H9 (cell line): ENCODE measurements at places on chromosomes 7 and 10. TPM values are rescaled to one million over a fixed set of nuclear protein-coding genes. Genes with fewer than 3 reads are reported as not detected.

DNA sequence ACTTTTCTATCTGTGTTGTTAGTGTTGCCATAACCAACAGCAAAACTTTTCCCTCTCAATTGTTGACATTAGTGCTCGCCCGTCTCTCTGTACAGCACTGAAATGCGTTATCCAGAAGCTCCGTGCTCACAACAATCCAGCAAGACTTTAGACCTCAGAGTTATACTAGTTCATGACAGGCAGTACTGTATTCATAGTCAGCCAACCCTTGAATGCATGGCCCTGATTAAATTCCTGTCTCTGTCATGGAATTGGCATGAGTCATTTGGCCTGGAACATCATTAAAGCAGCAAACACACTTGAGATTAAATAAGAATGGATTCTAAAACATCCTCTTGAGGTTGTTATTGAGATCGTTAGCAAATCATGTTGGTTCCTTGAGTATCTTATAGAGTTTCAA is 405.5 kb upstream of the C7orf33 start:
- DNase-seq, result no peak

GRCh38 chr10:123852411-123852951 is 39.1 kb downstream of the CPXM2 start:
- no peak for DNase-seq

DNA sequence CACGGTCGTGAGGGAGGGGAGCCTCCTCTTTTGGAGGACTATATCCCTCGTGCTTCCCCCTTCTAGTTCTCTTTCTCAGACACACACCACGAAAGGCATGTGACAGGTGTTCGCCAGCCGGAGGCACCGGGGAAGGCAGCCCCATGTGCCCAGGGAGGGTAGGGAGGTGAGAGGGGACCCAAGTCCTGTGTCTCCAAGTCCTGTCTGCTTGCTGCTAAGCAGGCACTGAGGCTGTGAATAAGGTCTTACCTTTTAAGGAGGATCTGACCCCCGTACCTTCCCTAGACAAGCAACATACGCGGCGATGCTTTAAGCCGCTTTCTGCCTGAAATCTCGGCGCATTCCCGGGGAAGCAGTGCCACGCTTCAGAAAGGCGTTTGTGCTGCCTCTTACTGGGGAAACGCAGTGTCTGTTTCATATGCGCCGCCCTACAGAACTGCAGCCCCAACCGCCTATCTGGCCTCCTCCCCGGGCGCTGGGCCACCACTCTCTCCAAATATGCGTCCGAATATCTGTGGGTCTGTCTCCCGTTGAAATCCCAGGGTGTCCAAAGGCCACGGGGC is 770 bp downstream of the PLXNA4 start:
- peak; percentile 59 for DNase-seq

DNA sequence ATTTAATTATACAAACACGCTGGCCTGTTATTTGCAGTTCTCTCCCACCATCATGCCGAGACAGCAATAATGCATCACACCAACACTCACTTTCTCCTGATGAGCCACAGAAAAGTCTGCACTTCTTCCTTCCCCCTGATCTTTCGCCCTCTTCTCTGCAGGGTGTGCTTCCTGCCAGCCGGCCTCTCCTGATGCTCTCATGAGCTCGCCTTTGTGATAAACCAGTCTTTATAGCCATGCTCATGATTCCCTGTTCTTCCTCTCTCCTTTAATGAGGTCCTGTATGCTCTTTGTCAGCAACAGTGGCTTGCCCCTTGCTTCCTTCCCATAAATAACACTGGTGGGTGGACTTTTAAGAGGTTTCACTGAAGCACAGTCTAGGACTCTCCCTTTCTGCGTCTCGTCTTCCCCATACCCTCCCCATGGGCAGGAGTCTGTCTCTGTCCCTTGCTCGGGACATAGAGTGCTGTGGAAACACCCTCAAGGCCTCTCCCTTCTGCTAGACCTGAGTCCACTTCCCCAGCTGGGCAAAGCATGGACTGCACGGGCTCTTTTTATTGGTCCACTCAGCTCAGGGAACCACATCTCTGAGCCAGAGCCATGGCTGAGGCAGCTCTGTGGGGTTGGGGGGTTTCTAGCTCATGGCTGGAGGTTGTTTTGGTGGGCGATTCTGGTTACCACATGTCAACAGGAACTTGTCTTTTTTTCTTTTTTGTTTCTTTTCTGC is 133.9 kb downstream of the C10orf105 start:
- DNase-seq, result no peak

DNA sequence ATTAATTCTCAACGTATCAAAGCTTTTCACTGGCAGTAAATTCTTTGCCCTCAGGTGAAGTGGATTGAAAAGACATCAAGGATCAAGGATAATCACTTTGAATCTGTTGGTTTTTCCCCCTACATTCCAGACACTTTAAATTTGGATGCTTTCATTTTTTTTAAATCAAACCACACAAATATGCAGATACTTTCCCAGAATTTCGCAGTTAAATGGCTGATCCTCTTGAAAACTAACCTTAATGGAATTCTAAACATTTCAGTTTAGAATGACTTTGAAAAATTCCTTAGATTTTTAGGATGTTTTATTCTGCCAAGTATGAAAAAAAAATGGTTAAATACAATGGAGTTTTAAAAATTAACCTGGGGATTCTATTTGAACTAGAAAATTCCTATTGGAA is 325.9 kb downstream of the GFRA1 start:
- DNase-seq, result no peak

GRCh38 chr10:69957886-69958555 is 94.6 kb upstream of the MACROH2A2 start:
- peak; percentile 59 for DNase-seq

DNA sequence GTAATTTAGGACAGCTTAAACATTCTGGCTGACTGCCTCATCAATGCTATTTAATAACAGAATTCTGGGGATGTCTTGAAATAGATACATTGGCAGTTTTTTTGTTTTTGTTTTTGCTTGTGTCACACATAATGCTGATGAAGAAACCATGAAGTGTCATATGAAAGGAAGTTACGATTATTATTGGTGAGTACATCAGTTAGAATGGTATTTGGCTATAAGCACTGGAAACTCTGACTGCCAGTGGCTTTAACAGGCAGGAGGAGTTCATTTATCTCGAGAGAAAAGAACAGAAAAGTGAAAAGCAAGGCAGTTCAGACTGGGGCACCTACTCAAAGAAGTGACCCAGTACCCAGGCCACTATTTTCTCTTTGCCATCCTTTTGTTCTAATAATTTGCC is 18.1 kb downstream of the LSM8 start:
- no peak for DNase-seq

DNA sequence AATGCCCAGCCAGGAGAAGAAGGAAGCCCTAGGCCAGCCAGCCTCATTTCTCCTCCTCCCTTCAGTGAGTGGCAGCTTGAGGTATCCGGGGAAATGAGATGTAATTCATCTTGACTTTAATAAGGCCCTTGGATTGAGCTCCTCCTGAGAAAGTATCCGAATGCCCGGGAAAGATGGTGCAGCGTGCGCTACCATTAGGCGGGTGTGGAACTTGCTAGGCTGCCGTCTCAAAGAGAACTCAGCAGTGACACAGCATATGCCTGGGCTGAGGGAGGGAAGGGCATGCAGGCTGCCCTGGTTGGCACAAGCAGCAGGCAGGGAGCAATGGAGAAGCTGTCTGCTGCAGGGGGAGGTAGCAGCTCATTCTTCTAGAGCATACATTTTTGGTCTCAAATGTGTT is 659.8 kb upstream of the FOXK1 start:
- no peak for DNase-seq

- no peak for DNase-seq
Measured at GRCh38 chr7:38211940-38212339, 33.9 kb downstream of the STARD3NL start.

DNA sequence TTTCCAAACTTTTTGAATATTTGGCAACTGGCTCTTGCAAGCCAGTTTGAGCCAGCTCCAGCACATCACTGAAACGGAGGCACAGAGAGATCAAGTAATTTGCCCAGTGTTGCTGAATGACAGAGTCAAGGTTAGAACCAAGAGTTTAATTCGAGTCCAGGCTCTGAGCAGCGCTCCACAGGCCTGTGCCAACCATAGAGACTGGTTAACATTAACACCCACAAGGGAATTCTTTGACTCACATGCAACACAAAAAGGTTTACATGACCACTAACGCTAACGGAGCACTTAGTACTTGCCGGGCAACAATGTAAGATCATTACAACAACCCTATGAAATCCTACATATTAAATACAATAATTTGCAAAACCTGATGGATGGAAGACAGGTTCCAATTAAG is 1.5 kb downstream of the RGS10 start:
- no peak for DNase-seq

DNA sequence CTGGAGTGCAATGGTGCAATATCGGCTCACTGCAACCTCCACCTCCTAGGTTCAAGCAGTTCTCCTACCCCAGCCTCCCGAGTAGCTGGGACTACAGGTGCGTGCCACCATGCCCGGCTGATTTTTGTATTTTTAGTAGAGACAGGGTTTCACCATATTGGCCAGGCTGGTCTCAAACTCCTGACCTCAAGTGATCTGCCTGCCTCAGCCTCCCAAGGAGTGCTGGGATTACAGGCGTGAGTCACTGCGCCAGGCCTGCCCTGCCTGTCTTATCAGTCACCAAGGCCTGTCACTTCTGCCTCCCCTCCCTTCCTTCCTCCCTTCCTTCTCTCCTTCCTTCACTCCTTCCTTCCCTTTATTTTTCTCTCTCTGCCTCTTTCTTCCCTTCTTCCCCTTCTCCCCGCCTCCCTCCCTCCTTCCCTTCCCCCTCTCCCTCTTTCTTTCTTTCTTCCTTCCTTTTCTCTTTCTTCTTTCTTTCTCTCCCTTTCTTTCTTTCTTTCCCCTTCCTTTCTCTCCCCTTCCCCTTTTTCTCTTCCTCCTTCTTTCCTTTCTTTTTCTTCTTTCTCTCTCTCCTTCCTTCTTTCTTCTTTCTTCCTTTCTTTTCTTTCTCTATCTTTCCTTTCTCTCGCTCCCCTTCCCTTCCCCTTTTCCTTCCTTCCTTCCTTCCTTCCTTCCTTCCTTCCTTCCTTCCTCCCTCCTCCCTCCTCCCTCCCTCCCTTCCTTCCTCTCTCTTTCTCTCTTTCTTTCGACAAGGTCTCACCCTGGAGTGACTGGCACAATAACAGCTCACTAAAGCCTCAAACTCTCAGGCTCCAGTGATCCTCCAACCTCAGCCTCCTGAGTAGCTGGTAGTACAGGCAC is 3.1 kb upstream of the ST7 start:
- DNase-seq, result no peak

DNA sequence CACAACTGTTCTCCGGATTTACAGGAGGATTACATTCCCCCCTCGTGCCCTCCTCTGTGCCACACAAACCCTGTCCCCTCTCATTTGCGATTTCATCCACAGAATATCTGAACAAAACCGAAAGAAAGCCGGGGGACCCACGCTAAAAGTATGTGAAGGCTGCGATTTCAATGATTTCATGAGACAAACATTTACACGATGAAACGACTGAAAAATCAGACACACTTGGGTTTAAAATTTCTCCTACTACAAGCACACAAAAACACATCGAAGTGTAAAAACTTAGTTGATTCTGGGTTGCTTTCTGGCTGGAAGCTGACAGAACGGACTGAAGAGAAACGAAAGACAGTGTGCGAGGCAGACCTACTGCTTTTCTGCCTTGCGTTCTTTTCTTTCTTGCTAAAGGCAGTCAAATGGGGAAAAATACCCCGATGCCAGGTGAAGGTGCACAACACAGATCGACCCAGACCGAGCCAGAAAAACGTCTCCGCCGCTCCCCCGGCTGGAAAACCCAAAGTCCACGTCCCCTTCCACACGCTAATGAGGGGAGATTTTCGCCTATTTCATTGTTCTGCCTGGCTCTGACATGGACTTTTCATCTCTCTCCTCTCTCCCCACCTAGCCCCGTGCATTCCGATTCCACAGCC is 1.2 kb downstream of the HIPK2 start:
- no peak for DNase-seq

DNA sequence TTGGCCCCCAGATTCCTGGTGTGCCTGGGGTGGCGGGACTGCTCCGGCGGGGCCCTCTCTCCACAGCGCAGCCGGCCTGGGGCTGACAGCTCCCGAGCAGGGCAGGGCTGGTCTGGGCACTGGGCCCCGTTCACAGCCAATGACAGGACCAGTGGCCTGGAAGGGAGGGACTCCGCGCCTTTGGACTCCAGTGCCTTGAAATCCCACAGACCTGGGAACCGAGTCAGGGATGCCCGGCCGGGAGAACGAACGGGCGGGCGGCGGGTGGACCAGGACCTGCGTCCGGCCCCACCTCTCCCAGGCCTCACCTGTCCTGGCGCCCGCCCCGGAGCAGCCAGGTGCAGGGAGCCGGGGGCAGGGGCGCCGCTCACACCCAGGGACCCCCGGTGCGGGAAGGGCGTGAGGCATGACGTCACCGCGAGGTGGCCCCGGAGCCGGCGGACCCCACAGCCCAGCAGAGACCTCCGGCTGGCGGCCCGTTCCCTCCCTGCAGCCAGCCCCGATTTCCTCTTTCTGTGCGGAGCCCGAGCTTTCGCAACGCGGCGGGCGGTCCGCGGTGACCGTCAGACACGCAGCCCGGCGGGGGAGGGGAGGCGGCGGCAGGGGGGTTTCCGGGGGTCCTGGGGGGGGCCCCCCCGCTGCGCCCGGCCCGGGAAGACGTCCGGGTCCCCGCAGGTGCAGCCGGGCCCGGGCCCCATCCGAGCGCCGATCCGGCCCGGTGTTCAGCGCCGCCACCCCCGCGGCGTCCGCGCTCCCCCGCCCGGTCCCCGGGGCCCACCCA is 743 bp downstream of the ADAP1 start:
- DNase-seq, result peak; percentile 69

- DNase-seq, result peak; percentile 51
Measured at GRCh38 chr7:145692237-145692950, 424.2 kb upstream of the CNTNAP2 start.

- DNase-seq, result no peak
Measured at GRCh38 chr10:17199351-17199804, 2.1 kb downstream of the TRDMT1 start.

GRCh38 chr10:124003481-124003870 is 89.9 kb downstream of the CHST15 start:
- DNase-seq, result no peak

DNA sequence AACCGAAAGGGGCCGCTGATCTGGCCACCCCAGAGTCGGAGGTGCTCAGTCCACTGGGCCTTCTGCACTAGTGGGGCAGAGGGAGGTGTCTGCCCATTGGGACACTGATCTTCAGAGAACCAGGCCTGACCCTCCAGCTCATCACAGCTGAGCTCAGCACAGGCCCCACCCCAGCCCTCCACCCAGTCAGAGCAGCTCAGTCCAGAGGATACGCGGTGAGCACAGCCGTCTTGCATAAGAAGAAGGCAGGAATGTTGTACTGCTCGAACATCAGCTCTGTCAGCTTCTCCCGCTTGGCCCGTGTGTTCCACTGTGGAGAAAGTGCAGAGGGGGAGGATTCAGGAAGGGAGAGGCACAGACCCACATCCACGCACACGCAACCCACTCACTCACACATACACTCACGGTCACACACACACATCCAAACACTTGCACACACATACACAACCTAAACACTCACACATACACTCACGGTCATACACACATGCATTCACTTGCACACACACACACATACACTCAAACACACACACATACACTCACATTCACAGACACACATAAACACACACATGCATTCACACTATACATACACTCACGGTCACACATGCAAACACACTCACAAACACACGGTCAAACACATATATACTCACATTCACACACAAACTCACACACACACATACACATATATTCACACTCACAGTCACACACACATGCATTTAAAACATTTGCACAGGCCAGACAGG is 6.3 kb downstream of the ACTL6B start:
- DNase-seq, result no peak

The EPHB6 gene
- total RNA-seq, result 9.7 and 11.6 TPM in 2 replicates

The MAT1A gene
- total RNA-seq, result 1.8 and 2.1 TPM in 2 replicates

The DCLRE1C gene
- 11.9 and 15.2 TPM in 2 replicates for total RNA-seq

The TAX1BP1 gene
- 58.0 and 58.3 TPM in 2 replicates for total RNA-seq

The GHRHR gene
- total RNA-seq, result 5.9 and 7.4 TPM in 2 replicates

The ASAH2 gene
- 4.6 and 5.9 TPM in 2 replicates for total RNA-seq

The CLEC2L gene
- total RNA-seq, result 0.55 and 0.74 TPM in 2 replicates
